NB4 (cell line): ENCODE measurements at places on chromosomes 16 and 17.

DNA sequence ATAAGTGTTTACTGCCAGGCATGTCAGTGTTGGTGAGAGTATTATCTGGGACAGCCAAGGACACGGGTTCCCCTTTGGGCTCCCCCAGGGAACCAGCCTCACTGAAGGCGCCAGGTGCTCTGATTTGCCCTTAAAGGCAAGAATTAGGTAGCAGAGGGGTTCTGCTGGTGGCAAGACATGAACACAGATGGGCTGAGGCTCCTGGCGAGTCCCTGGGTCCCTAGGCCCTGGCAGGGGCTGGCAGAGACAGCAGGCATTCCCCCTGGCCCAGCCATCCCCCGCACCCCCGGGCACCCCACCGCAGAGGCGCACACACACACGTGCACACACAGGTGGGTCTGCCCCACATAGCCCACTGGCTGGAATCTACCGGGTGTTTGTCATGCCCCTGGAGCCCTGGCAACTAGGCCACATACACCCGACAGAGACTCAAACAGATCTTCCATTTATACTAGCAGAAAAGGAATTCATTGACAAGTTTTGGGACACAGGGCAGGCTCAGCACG is 153.3 kb downstream of the C16orf78 start:
- no peak for DNase-seq

DNA sequence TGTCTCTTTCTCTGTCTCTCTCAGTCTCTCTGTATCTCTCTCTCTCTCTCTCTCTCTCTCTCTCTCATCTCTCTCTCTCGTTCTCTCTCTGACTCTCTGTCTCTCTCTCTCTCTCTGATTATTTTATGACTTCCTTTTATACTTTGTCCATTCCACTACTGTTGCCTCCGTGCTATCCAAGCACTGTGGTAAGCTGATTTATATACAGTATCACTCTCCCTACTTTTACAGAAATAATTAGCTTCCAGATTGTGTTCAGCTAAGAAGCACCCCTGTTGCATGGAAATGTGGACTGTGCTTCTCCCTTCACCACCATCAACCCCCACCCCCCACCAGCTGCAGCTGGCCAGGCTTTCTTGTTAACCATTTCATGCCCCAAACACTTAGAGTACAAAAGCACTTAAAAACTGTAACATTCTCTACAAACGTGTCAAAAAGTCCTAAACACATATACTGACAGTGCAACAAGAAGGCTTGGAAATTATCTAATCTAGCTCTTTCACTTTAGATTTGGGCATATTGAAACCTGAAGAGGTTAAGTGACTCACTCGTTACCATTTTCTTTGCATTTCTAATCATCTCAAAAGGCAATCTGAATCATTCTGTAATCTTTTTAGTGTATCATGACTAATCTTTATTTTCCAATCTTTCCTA is 11.6 kb upstream of the TMEM100 start:
- DNase-seq = no peak

- no peak for DNase-seq
Measured at GRCh38 chr16:88063211-88063773, 112.1 kb downstream of the BANP start.

- DNase-seq = no peak
Measured at GRCh38 chr17:2090210-2090641, 35.3 kb downstream of the HIC1 start.

GRCh38 chr16:78852081-78852635 is 748.4 kb downstream of the MAF start:
- no peak for DNase-seq

DNA sequence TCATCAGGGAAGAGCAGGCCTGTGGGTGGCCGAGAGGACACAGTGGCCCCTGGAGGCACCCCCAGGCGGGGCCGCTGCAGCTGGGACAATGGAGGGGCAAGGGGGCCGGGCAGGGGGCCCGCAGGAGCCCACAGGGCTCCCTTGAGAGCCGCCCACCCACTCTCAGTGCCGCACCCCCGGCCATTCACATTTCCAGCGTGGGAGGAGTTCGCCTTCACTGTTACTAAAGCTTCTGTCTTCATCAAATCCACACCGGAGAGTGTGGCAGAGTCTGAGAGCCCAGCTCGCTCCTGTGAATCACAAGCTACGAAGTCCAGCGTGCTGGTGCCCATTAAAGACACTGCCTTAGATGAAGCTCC is 20.9 kb upstream of the PVALEF start:
- DNase-seq = no peak
